ENCODE measurements at places on chromosomes 7 and 10.
A peak's percentile ranks its signal among the peaks of the same experiment; 100 is the strongest.

DNA sequence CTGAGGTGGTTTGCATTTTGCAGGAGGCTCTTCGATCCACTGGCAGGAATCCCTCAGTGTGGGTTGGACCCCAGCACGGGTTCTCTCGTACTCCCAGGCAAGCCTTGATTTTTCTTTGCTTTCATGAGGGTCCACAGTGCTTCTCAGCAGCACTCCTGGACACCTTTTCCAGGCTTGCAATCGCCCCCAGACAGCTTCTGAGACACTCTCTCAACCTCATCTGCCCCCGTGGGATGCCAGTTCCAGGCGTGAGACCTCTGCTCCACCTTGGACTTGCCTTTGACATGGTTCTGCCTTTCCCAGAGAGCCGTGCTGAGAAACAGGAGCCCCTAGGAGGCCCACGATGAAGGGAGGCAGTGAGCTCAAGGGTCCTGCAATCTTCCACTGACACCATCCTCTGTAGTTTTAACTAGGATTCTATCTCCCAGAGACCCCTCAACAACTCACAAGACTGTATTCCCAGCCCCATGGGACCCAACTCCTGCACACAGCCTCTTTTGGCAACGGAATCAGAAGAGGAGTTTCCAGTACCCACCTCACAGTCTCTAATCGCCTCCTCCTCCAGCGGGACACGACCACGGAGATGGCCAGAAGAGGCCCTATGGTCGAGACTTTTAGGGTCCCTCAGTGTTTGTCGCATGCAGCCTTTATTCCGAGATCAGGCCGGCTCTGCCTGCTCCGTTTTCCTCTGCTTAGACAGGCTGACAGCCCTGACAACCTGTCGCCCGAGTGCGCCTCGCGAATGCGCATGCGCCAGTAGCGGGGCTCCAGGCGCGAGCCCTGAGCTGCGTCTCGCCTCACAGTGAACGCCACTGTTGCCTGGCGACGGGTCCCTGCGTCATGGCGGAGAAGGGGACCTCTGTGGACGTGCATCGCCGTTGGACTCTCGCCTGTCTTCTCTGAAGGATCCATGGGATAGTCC is 26.0 kb upstream of the ZNF273 start:
- DNase-seq, result peak; percentile 38

DNA sequence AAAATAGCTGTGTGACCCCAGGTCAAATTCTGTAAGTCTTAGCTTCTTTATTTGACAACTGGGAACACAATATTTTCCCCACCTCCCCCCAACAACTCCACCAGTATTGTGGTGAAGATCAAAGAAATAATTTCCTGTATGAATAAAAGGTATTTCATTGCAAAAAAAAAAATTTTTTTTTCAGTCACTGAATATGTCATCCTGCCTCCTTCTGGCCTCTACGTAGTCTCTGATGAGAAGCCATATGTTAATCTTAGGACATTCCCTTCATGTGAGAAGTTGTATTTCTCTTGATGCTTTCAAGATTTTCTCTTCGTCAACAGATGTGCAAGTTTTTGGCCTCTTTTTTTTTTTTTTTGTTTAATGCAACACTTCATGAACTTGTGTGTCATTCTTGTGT is 33.0 kb downstream of the ZNF33A start:
- DNase-seq, result no peak

GRCh38 chr7:81854518-81854917 is 84.7 kb upstream of the HGF start:
- DNase-seq, result no peak

- no peak for DNase-seq
These were observed 59.4 kb downstream of the AOC1 start for GRCh38 chr7:150911590-150912267.

GRCh38 chr10:133258818-133259601 is 17.7 kb downstream of the ADAM8 start:
- DNase-seq, result no peak

GRCh38 chr10:76411729-76412435 is 980.5 kb downstream of the LRMDA start:
- no peak for DNase-seq

DNA sequence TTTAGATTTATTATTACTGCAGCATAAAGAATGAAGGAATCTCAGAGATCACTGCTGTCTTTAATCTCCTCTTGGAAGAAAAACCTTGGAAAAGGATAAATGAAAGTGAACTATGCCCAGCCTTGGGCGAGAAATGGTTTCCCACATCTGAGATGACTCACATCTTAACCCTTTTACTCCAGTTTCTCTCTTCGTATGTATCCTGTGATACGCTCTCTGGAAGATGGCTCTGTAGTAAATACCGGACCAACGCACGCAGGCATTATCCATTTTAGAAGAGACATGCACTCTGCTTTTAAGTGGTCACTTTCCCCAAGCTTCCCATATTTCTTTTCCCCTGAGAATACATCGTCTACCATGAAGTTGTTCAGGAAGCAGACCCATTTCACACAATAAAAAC is 207.3 kb upstream of the BMPER start:
- no peak for DNase-seq

- DNase-seq, result no peak
These were observed 17.6 kb upstream of the BHLHA15 start for GRCh38 chr7:98193474-98194180.

GRCh38 chr10:110357252-110357780 is 52.6 kb upstream of the SMNDC1 start:
- peak; percentile 38 for DNase-seq

- DNase-seq, result no peak
These were observed 49.8 kb upstream of the TMEM273 start for GRCh38 chr10:49237985-49238384.

DNA sequence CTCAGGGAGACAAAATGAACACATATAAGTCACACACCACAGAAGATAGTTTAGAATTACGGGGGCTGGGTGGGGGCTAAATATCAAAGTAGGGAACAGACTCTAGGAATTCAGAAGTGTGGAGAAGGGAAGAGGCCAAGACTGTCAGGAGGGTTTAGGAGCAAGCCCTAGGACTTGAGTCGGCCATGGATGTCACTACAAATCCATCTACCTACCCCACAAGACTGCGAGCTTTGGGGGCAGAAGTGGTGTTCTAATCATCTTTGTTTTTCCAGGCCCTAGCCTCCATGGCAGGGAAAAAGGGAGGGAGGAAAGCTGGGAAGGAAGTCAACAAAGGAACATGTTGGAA is 5.8 kb upstream of the ARHGAP19 start:
- no peak for DNase-seq

- no peak for DNase-seq
These were observed 57.5 kb downstream of the CTBP2 start for GRCh38 chr10:125102821-125103220.

GRCh38 chr7:74452748-74453321 is 871 bp upstream of the GTF2IRD1 start:
- no peak for DNase-seq

DNA sequence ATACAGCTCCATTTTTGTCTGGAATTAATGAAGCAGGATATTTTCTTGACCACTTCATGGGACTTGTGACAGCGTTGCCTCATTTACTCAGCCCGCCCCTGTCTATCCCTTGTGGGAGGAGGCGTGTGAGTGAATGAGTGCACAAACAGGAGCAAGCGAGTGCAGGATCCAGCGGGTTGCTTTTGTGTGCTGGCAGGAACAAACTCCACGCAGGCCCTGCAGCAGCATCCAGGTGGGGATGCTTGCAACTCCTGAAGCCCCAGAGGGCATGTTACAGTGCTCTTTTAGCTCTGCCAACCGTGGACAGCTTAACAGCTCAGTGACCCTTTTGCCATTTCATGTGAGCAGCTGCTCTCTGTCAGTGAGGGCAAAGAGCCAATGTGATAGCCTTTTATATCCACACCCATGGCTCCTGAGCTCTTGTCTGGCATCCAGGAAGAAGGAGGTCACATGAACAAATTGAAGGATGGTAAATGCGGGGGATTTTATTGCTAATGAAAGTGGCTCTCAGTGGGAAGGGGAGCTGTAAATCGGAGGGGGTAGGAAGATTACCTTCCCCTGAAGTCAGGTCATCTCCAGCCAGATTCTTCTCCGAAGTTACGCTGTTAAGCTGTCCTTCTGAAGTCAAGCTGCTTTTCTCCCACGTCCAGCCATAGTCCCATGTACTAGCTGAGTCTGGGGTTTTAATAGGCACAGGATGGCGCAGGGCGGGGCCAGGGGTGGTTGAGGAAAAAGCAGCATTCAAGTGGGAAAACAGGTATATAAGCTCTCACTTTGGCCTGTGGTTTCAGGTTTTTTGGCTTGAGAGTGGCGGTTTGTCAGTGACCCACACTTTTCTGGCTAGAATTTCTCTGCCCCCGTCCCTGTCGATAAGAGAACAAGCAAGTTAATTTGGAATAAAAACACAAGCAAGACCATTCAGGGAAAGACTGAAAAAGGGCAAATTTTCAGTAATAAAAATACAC is 714.7 kb upstream of the MBL2 start:
- DNase-seq, result no peak

- no peak for DNase-seq
These were observed 51.2 kb upstream of the SEMA3A start for GRCh38 chr7:84245835-84246234.

DNA sequence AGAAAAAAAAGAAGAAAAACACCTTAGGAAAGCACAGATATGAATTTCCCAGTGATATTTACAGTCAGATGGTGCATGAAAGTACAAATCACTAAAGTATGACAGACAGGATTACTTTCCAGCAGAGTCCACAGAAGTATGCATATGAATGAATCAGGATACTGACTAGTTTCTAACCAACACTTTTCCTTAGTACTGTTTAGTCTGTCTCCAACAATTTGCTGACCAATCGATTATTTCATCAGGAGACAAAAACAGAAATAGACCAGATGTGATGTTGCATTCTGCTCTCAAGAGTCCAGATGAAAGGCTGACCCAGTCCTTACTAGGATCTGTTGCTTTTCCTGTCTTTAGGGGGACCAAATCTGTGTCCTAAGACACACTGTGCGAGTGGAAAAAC is 14.6 kb downstream of the SLC35B4 start:
- DNase-seq, result no peak

GRCh38 chr7:74722153-74722552 is 51.7 kb upstream of the NCF1 start:
- no peak for DNase-seq

- no peak for DNase-seq
These were observed 55.2 kb upstream of the FAM133B start for GRCh38 chr7:92645114-92646061.

DNA sequence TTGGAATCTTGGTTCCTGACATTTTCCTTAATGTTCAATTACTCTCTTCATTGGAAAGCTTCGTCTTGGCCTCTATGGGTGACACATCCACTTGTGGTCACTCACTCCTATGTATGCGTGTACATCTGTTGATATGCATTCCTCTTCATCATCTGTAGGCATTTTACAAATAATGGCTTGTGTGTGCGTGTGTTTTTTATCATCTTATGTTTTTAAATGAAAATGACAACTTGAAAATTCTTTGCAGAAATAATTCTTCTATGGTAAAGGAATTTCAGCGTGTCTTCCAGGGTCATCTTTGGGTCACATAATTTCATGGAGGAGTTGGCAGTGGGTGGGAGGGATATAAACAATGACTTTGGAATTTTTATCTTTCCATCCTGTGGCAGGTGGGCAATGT is 925.1 kb downstream of the LRMDA start:
- DNase-seq, result no peak
